ENCODE measurements at places on chromosomes 6 and 20.

DNA sequence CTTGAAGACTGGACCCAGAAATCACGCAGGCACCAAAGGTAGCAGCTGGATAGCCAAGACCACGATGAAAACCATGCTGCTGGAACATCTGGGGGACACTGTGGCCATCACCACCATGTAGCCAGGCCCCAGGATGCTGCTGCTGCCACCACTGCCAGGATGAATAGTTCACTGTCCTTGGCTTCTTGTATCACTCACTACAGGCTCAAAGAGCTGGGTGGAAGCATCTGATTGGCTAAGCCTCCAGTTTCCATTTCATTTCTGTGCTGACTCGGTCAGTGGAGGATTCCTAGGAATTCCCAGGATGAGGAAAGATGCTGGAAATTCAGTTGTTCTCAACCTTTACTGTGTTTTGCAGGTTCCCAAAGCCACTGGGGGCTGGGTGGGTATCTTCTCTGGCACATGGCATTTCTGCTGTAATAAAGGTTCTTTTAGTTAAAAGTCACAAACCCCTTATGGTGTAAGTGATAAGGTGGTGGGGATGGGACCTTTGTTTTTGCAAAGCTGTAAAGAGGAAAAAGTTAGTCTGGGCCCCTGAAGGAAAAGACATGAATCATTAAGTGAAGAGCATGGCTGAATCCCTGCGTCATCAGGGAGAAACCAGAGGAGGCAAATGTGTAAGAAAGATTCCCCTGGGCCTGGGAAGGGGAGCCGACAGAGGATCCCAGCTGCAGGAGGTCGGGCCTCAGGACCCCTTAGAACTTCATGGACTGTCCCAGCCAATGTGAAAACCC lies 75.6 kb upstream of the RNF24 start:
- DNase-seq = no peak

- DNase-seq = no peak
Measured at GRCh38 chr6:137161949-137162348, 11.5 kb downstream of the IL22RA2 start.

DNA sequence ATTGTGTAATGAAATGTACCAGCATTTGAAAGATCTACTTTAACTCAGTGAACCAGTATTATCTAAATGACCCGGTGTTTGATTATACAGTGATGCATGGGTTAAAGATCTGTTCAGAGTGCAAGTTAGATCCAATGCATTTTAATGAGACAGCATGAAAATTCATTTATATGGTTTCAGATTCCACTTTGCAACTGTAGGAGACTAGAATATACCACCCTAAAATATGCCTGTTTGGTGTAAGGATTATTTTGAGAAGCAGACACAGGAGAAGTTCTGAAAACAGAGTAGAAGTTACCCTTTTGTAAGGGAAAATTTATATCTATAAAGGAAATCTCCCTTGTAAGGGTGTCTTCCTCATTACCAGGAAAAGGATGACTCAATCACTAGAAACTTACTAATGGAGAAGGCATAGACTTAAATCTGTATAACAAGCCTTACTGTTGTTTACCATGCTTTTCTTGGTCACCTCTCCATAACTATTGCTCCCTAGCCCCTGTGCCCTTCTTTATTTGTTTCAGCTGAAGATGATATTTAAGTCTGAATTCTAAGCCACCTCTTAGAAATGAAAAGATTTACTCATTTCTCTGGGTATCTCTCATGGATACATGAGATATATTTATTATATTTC lies 105.4 kb downstream of the NCOA3 start:
- no peak for DNase-seq

DNA sequence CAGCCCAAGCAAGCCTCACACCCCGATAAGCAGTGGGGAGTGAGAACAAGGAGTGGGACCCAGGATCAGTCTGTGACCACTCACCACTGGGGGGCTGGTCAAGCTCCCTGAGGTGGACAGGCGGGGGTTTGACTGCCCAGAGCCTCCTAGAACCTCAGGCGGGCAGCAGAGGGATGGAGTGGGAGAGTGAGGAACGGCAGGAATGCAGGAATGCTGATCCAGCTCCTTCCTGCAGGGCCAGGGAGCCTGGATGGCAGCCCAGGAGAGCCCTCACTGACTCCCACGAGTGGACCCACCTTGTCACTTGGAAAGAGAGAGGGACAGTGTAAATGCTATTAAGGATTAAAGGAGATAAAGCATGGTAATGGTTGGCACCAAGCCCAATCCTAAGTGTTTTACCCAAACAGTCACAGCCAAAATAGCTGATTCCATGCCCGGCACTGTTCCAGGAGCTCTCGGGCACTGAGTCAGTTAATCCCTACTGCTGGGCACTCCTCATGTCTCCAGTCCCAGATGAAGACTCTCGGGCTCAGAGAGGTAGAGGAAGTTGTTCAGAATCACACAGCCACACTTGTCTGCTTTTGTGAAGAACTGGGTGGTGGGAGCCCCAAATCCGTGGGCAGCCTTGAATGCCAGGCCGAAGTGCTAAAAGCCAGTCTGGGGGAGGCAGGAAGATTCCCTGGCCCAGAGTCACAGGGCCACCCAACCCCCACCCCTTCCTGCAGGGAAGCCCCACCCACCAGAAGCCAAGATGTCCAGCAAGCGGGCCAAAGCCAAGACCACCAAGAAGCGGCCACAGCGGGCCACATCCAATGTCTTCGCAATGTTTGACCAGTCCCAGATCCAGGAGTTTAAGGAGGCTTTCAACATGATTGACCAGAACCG lies 3.1 kb downstream of the MYL9 start:
- no peak for DNase-seq

GRCh38 chr6:166743406-166744222 lies 116.6 kb upstream of the RPS6KA2 start:
- no peak for DNase-seq

- no peak for DNase-seq
Measured at GRCh38 chr20:7375905-7376304, 564.4 kb downstream of the HAO1 start.

DNA sequence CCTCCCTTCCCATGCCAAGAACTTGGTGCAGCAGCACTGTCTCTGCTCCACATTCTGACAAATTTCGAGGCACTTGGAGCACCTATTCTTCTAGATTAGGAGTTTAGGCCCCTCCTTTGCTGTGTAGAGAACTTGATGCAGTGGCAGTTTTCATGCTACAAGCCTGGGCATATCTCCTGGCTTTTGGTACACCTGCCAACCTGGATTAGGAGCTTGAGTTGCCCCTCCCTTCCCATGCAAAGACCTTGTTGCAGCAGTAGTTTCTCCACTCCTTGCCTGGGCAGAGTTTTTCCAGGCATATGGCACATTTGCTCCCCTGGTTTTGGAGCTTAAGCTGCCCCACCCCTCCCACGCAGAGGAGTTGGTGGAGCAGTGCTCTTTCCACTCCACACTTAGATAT lies 956.1 kb downstream of the EYS start:
- DNase-seq = no peak

DNA sequence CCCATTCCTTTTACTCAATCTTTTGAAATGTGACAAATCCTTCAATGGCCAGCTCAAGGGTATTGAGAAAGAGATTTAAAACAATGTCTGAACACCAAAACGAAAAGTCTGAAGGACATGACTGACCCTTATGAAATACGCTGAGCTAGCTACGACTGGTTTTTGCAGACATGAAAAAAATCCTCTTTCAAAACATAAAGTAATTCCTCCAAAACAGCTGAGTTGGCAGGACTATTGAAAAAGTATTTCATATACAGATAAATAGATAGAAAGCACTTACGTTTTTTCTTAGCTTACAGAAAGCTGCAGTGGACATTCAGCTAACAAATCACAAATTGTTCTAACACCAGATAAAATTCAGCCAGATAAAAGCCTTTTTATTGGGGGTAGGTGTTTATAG lies 702.7 kb upstream of the AGPAT4 start:
- DNase-seq = no peak

DNA sequence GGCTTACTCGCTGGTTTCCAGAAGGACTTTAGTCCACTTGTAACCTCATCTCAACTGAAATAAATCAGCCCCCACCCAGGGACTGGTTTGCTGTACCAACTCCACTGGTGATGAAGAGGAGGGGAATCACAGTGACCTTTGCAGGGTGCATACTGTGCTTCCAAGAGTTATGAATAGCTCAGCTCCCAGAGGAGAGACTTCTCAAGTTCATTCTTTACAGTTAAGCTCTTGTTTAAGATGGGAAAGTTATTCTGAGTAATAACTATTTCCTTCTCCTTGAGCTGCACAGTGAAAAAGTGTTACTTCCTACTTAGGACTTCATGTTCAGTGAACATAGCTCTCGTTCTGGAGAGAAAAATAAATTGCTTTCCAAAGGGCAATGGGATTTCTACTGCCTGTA lies 166.5 kb upstream of the ECI2 start:
- no peak for DNase-seq

DNA sequence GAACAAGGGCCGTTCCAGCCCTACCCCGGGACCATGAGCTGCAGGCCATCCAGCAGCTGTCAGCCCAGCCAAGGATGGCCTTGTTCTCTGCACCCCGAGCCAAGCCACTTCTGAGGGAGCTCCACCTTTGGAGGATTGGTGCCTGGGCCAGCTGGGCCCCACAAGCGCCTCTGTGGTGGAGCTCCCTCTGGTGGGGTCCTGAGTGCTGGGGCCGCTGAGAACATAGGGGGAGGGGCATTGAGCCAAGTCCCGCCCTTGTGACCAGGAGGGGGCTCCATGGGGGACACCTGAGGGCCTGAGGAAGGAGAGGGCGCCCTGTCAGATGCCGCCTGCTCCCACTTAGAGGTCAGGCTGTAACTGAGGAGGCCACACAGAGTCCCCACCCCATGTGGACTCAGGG lies 43.2 kb downstream of the YTHDF1 start:
- no peak for DNase-seq

DNA sequence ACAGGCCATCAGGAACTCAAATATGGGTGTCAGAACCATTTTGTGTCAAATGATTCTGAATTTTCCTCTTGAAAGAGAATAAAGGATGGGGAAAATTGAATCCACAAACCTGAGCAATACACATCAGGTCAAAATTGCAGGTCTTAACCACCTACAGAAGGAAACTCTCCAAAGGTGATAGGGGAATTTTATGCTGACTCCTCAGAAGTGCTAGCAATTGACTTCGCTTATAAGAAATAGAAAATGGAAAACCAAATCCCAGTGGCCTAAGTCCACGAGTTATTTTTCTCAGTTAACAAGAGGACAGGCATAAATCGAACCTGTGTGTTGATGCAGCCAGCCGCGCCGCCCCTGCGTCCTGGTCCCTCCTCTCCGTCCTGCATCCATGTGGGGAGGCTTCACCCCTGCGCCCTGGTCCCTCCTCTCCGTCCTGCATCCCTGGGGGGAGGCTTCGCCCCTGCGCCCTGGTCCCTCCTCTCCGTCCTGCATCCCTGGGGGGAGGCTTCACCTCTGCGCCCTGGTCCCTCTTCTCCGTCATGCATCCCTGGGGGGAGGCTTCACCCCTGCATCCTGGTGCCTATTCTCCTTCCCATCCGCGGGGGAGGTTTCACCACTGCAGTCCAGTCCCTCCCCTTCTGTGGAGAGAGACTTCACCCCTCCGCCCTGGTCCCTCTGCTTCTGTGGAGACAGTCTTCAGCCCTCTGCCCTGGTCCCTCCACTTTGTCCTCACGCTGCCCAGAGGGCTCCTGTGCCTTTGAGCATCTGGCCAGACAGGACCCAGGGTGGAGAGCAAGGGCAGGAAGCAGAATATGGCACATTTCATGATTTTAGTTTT lies 230.3 kb downstream of the SMOC2 start:
- no peak for DNase-seq

GRCh38 chr6:33313105-33313708 lies 671 bp downstream of the TAPBP start:
- peak; percentile 32 for DNase-seq

Data from stimulated activated CD8-positive, alpha-beta memory T cell treated with anti-CD3 and anti-CD28 coated beads, Interleukin-4, amount 100 ng/mL, for 24 hours (primary cell).